ENCODE measurements at places on chromosomes 3 and 15. TPM values are rescaled to one million over a fixed set of nuclear protein-coding genes. Genes with fewer than 3 reads are reported as not detected.

Gene WNT5A
- total RNA-seq = not detected

DNA sequence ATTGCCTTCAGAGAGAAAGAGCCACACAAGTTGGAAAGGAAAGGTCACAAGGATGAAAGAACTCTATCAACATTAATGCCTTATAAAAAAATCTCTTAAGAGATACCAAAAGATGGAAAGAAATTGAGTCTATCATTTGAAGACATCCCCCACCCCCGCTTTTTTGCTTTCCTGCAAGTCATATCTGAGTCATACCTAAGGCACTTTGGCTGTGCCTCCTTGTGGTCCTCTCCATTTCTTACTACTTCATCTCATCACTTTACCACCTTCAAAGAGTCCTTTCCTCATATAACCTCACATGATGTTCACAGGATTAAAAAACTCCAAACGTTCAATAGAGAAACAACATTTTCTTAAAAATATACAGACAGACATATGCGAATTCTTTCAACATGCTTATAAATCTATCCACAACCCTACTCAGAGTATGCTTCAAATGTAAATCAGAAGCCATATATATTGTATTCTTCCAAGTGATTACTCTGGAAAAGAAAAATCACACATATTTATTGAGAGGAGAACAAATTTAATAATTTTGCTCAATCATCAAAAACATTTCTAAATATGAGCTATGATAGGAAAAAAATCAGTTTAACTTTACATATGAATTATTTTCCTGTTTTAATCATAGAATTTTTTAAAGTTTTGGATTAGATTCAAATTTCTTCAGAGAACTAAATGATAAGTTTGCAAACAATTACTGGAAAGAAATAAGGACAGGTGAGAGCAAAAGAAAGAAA lies 1003.9 kb upstream of the CFAP20DC start:
- peak; percentile 67 for DNase-seq

GRCh38 chr3:126621627-126622345 lies 33.1 kb downstream of the TXNRD3 start:
- no peak for DNase-seq

DNA sequence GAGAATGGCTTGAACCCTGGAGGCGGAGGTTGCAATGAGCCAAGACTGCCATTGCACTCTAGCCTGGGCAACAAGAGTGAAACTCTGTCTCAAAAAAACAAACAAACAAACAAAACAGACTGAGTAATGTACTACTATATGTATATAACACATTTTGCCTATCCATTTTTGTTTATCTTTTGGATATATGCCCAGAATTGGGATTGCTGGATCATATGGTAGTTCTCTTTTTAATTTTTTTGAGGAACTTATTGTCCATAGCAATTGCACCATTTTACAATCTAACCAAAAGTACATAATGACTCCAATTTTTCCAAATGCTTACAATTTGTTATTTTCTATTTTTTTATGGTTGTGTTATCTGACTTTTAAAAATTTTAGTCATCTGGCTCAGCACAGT lies 47.3 kb downstream of the GMPS start:
- no peak for DNase-seq

Gene CHCHD6
- 12.7 TPM for total RNA-seq

- DNase-seq = no peak
Measured at GRCh38 chr3:128173849-128174248, 20.6 kb downstream of the EEFSEC start.
